Activated naive CD4-positive, alpha-beta T cell treated with anti-CD3 and anti-CD28 coated beads for 36 hours (primary cell): ENCODE measurements at places on chromosomes 6 and 20. TPM values are rescaled to one million over a fixed set of nuclear protein-coding genes. Genes with fewer than 3 reads are reported as not detected.

The GHRH gene
- total RNA-seq, result not detected

The TINAG gene
- total RNA-seq, result not detected

The HDGFL1 gene
- total RNA-seq, result not detected

The GNMT gene
- not detected for total RNA-seq

The KCNG1 gene
- 0.29 TPM for total RNA-seq

The EPM2A gene
- total RNA-seq, result 10.7 TPM

The PNLDC1 gene
- total RNA-seq, result 0.40 TPM

The BPIFB4 gene
- total RNA-seq, result not detected

- no peaks in the 10 kb centered on the region for H3K36me3 ChIP-seq
- no peaks in the 10 kb centered on the region for H3K4me1 ChIP-seq
- H3K27me3 ChIP-seq, result no peaks in the 10 kb centered on the region
- no peak for DNase-seq
Observed at GRCh38 chr20:44460795-44461141, 14.9 kb upstream of the TTPAL start.

DNA sequence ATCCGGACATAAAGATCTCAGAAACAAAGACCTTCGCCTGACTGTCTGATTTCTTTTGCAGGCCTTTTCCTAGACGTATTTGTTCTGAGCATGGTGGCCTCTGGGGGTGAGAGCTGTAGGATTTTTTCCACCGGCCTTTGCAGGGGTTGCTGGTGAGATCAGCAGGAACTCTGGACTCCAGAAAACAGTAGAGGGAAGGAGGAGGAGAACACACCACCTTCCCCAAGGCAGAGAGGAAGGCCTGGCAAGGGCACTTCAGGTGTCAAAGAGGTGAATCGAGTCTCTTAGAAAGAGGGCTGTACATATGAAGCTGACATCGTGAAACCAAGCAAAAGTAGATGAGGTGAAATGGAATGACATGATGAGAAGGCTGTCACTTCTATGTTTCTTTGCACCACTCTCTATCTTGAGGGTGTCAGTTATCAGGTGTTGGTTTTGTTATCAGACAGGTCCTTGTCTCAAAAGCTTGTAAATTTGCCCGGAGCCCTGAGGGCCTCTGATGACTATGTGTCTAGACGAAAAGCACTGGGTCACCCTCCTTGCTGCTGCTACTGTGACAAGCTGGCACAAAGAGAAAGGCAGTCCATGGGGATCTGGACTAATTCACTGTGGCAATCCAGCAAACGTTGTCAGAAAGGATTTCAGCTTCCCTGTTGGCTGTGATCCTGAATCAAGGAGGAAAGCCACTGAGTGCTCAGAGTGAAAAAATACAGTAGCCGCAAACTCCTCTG lies 91.3 kb upstream of the MAP3K7 start:
- H3K27ac ChIP-seq, result no peak overlapping the region
- no peaks in the 10 kb centered on the region for H3K36me3 ChIP-seq
- no peaks in the 10 kb centered on the region for H3K4me1 ChIP-seq
- no peak for DNase-seq
- no peak overlapping the region for H3K4me3 ChIP-seq

GRCh38 chr20:49964964-49965780 lies 17.6 kb upstream of the SNAI1 start:
- peaks cover 1% of the 10 kb centered on the region for H3K4me1 ChIP-seq
- no peak overlapping the region for H3K4me3 ChIP-seq
- no peaks in the 10 kb centered on the region for H3K27me3 ChIP-seq

GRCh38 chr6:23957017-23957416 lies 169.0 kb upstream of the NRSN1 start:
- no peak overlapping the region for H3K4me3 ChIP-seq
- no peaks in the 10 kb centered on the region for H3K27me3 ChIP-seq
- no peak overlapping the region for H3K27ac ChIP-seq
- H3K4me1 ChIP-seq, result no peaks in the 10 kb centered on the region
- no peak for DNase-seq

GRCh38 chr6:149696901-149697300 lies 21.0 kb downstream of the LATS1 start:
- DNase-seq, result no peak
- peaks cover 10% of the 10 kb centered on the region for H3K36me3 ChIP-seq

DNA sequence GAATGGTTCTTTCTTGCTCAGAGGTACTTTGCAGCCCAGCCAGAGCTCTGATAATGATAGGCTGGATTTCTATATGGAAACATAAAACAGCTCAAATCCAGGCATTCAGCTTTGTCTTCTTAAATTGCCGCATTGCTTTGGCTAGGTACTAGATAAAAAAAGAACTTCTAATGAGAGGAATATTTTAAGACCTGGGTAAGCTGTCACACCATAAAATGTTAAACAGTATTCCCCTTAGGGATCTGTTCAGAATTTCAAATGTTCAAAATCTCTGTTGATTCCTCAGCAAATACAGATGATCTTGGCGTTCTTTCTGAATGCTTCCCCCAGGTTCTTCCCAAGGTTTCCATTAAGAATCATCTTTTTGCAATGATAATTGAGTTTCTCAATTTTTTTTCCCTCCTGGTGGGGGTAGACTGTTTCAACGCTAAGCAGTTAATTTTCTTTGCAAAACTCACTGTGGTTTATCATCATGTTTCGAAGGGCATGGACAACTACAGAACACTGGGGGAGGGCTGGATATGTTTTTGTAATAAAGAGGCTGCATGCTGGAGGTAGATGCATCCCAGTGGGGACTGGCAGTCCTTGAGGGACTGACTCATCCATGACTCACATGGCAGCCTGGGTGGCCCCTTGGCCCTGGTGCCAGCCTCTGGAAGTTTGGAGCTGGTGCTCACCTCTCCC lies 31.0 kb downstream of the TIAM2 start:
- no peaks in the 10 kb centered on the region for H3K36me3 ChIP-seq
- no peaks in the 10 kb centered on the region for H3K27me3 ChIP-seq
- H3K27ac ChIP-seq, result no peak overlapping the region
- no peak for DNase-seq
- no peak overlapping the region for H3K4me3 ChIP-seq

DNA sequence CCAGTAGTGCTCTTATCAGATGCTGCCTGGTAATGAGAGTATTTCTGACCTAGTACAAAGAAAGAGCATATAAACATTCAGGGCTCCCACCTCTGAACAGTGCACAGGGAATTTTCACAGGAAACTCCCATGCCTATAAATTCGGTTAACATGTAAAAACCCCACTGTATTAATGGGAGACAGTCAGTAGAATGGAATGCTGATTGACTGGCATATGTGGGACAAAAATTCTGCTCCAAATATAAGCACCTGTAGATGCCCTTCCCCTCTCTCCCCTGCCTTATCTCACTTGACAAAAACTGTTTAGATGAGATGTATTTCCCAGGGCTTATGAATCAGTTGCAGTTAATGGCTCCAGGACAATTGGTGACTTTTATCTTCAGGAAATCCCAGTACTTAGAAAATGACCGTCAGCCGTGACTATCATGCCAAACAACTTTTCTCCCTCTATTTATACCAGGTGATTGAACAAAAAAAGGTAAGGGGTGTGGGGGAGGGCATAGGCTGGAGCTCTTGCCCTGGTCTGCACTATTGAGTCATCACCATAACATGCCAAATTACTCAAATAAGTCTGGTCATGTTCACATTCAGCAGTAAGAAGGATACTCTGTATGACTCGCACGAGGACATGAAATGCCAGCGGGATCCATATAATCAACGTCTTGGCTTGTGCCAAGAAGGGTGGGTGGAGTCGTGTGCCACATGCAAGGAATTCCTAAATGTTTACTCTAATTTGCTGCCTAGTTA lies 176.4 kb upstream of the BMP2 start:
- no peak overlapping the region for H3K27ac ChIP-seq
- H3K36me3 ChIP-seq, result no peaks in the 10 kb centered on the region

DNA sequence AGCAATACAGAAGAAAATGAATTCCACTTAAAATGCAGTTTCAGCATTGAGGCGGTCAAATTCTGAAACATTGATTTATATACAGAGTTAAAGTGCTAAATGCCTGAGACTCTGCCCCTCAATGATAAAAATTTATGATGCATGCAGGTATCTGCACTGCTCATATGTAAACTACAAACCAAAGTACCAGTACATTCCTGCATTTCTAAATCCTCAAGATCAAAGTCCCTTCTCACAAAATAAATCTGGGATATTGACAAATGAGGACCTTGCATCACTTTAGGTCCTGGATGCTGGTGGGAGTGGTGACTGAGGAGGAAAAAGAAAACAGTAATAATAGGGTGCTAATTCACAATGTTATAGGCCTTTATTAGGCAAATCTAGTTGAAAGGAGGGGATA lies 101.9 kb downstream of the FIG4 start:
- no peak for DNase-seq
- H3K4me1 ChIP-seq, result peaks cover 5% of the 10 kb centered on the region
- no peak overlapping the region for H3K27ac ChIP-seq
- H3K4me3 ChIP-seq, result no peak overlapping the region

- H3K27ac ChIP-seq, result no peak overlapping the region
- H3K27me3 ChIP-seq, result no peaks in the 10 kb centered on the region
- DNase-seq, result no peak
- H3K4me1 ChIP-seq, result no peaks in the 10 kb centered on the region
- no peaks in the 10 kb centered on the region for H3K36me3 ChIP-seq
Observed at GRCh38 chr6:118334634-118335033, 213.5 kb upstream of the PLN start.

- no peak overlapping the region for H3K27ac ChIP-seq
- DNase-seq, result no peak
- no peak overlapping the region for H3K4me3 ChIP-seq
- no peaks in the 10 kb centered on the region for H3K4me1 ChIP-seq
Observed at GRCh38 chr6:114564302-114564933, 221.6 kb upstream of the HS3ST5 start.

DNA sequence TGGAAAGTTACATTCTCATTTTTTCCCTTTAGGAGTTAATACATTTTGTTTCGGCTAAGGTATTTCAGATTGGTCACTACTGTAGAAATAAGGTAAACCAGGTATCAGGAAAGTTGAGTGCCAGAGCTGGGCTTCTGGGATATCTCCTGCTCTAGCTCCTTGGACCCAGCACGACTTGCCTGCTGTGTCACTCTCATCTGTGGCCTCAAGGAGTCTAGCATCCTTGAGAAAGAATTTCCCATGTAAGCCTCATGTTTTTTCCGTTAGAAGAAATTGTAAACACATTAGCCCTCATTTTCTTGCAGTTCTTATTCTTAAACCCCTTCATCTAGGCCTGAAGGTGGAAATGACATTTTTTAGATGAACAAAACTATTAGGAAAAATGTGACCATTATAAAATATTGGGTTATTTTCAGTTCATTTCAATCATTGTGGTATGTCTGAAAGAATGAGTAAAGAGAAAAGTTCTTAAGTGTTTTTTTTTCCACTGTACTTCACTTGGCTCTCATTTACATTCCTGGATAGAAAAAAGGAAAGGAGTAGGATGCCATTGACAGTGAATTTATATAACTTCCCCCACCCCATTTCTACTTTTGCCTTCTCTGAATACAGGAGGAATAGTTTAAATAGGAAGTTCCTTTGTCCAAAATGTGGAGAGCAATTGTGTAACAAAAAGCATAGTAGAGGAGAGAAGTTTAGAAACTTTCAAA lies 46.7 kb downstream of the CD2AP start:
- no peak for DNase-seq
- H3K36me3 ChIP-seq, result peaks cover 19% of the 10 kb centered on the region
- H3K27me3 ChIP-seq, result no peaks in the 10 kb centered on the region
- H3K4me3 ChIP-seq, result no peak overlapping the region
- peaks cover 33% of the 10 kb centered on the region for H3K4me1 ChIP-seq

DNA sequence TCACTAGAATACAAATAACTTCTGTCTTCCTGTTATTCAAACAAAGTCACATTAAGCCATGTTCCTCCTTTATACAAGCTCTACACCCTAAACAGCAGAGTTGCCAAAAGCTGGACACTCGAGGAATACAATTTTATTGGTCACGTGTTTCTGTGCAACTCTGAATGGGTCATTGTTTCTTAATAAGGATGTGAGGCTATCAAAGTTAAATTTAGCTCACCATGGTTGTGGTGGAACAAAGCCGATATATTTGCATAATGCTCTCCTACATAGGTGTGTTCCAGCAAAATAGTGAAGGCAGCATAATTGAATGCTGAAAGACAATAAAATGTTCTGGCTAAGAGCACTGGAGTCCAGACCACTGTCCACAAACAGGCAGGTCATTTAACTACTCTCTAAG lies 36.9 kb upstream of the CD2AP start:
- H3K27me3 ChIP-seq, result no peaks in the 10 kb centered on the region
- H3K27ac ChIP-seq, result no peak overlapping the region
- no peaks in the 10 kb centered on the region for H3K4me1 ChIP-seq
- no peaks in the 10 kb centered on the region for H3K36me3 ChIP-seq

GRCh38 chr20:433300-433975 lies 25.3 kb downstream of the RBCK1 start:
- no peaks in the 10 kb centered on the region for H3K27me3 ChIP-seq
- H3K36me3 ChIP-seq, result peaks cover 50% of the 10 kb centered on the region
- peak overlapping the region; percentile 97 for H3K27ac ChIP-seq
- H3K4me1 ChIP-seq, result peaks cover 59% of the 10 kb centered on the region
- peak overlapping the region; percentile 55 for H3K4me3 ChIP-seq

- H3K4me1 ChIP-seq, result peaks cover 85% of the 10 kb centered on the region
- DNase-seq, result no peak
- no peak overlapping the region for H3K4me3 ChIP-seq
- H3K27ac ChIP-seq, result no peak overlapping the region
- H3K27me3 ChIP-seq, result no peaks in the 10 kb centered on the region
Observed at GRCh38 chr20:32970115-32970972, 33.9 kb downstream of the SUN5 start.

DNA sequence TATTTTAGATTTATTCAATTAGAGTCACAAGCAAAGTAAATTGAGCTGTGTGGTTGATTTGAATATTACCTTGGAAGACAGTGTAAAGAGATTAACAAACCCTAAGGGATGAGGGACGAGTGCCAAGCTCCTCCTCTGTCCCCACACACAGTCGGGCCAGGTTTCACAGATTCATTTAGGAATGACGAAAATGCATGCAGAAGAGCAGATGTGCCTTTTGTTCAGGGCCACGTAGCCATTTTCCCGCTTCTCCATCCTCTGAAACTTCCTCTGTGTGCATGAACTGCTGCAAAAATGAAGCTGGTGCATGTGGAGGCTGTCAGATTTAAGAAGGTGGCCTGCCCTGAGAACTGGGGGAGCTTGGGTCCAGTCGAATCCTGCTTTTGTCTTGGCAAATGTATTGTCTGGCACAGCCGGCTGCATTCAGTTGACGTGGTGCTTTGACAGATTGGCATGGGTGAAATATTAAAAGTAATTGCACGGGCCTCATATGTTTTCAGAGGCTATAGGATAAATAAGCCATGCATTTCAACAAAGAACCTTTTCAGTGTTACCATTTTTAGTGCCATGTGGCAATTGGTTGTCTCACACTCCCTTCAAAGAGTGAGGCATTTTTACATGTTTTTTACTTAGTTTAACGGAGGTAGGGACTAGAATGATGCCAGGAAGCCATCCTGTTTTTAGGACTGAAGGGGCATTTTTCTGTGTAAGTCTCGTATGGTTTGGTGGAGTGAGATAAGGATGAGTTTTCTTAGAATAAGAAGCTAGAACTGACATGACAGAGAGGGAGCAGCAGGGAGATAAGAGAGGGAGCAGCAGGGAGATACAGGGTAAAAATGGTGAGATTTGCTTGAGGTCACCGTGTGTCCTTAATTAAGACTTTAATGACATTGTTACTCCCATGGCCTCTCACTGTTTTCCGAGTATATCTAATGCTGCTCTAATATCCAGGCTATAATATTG lies 361.1 kb downstream of the NRN1 start:
- H3K27ac ChIP-seq, result no peak overlapping the region
- H3K4me1 ChIP-seq, result no peaks in the 10 kb centered on the region
- H3K4me3 ChIP-seq, result no peak overlapping the region
- peaks cover 4% of the 10 kb centered on the region for H3K36me3 ChIP-seq
- no peaks in the 10 kb centered on the region for H3K27me3 ChIP-seq

- H3K27me3 ChIP-seq, result peaks cover 3% of the 10 kb centered on the region
- H3K4me3 ChIP-seq, result no peak overlapping the region
- H3K36me3 ChIP-seq, result no peaks in the 10 kb centered on the region
- H3K4me1 ChIP-seq, result no peaks in the 10 kb centered on the region
- no peak for DNase-seq
Observed at GRCh38 chr6:7630792-7631191, 40.8 kb downstream of the SNRNP48 start.
